ENCODE measurements at places on chromosomes 13 and 19.

GRCh38 chr19:14559916-14560775 is 11.7 kb downstream of the NDUFB7 start:
- no peak for DNase-seq

GRCh38 chr13:26071691-26072090 is 19.9 kb upstream of the SHISA2 start:
- no peak for DNase-seq

- no peak for DNase-seq
These were observed 1635.4 kb upstream of the SLC10A2 start for GRCh38 chr13:104701591-104701990.

DNA sequence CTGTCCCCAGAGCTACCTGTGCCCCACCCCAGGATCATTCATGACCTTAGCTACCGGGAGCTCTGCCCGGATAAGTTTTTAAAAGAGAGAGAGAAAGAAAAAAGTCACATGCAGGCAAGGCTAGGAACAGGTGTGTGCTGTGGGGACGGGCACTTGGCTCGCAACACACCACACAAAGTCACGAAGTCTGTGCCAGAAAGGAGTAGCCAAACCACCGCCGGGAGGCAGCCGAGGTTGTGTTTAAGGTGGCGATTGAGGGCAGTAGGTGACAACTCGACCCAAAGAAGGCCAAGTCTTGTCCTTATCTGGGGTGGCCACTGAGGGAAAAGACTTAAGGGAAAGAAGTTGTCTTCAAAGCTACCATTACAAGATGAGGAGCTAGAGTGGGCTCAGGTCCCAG is 4.6 kb upstream of the TSHZ3 start:
- DNase-seq, result no peak

DNA sequence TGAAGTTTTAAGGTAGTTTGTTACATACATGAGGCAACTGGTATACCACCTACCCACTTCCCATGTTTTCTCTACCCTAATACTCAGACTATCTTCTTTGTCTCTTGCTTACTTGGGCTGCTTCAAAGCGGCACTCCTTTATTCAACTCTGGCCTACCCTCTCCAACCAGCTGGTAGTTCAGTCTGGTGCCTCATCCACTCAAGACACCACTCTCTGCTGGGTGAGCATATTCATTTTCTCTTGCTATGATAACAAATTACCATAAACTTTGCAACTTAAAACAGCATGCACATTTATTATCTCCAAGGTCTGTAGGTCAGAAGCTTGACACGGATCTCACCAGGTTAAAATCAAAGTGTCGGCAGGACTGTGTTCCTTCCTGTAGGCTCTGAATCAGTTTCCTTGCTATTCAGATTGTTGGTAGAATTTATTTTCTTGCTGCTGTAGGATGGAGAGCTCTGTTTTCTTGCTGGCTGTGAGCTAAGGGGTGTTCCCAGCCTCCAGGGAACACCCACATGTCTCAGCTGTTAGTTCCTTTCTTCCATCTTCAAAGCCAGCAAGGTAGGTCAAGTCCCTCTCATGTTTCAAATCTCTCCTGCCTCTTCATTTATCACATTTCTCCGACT is 666.0 kb downstream of the DIAPH3 start:
- no peak for DNase-seq

DNA sequence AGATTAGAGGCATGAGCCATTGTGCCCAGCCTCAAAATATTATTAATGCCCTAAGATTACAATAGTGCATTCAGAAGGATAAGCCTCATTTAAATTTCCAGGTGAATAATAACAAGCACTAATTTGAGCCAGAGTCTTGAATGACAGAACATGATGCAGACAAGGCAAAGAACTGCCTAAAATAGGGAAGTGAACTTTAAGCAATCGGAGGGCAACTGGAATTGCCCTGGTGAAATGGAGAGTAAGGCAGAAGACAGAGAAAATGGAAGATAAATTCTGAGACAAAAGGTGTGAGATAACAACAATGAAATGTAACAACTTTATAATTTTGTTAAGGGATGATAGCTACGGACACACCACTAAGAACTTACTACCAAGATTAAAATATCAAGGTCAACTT is 199.9 kb downstream of the DIAPH3 start:
- DNase-seq, result no peak

GRCh38 chr13:51230477-51231105 is 8.4 kb downstream of the FAM124A start:
- DNase-seq, result no peak

- DNase-seq, result no peak
These were observed 5.0 kb upstream of the MICU2 start for GRCh38 chr13:21608961-21609360.

DNA sequence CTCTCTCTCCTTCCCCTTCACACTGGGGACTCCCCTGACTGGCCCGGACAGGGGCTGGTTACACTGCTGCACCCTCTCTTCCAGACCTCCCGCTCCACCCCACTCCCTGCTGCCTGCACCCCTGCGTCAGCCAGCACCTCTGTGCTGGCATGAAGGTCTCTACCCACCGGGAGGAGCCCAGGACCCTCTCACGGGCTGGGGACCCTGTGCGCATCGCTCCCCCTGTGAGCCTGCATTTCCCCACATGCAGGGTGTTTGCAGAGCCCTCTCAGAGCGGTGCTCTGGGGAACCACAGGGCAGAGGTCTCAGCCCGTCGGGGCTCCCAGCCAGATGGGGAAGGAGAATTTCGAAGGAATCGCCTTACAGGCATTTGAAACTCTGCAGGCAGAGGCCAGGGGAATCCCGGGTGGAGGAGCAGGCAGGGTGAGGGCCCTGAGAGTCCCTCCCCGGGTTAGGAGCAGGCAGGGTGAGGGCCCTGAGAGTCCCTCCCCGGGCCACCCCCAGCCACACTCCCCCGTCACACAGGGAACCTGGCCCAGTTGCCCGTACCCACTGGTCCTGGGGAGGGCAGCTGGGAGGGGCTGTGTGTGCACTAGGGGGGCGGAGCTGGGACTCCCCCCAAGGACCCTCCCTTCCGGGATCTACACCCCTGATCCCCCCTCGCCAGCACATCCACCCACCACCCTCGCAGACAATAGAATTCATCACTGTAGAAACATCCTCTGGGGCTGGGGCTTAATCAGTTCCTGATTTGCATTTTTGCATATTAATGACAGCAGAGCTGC is 16.3 kb upstream of the TCF3 start:
- DNase-seq, result no peak

DNA sequence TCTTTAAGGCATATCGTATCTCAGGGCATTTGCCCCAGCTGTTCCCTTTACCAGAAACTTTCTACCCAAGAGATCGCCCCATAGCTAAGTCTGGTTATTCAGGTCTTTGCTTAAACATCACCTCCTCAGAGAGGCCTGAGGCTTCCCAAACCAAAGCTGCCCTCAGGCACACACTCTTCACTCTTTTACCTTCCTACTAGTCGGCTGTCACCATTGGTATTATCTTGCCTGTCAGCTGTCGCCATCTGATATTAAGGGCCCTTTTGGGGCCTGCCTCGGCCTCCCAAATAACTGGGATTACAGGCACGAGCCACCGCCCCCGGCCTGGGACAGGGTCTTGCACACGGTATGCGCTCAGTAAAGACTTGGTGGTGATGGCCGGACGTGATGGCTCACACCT is 1.0 kb downstream of the GADD45GIP1 start:
- no peak for DNase-seq

- DNase-seq, result no peak
These were observed 111.1 kb downstream of the MIPEP start for GRCh38 chr13:23778002-23778652.

- DNase-seq, result no peak
These were observed 48.0 kb upstream of the RCBTB2 start for GRCh38 chr13:48580896-48581295.

- DNase-seq, result no peak
These were observed 504.3 kb downstream of the IRS2 start for GRCh38 chr13:109281903-109282635.

DNA sequence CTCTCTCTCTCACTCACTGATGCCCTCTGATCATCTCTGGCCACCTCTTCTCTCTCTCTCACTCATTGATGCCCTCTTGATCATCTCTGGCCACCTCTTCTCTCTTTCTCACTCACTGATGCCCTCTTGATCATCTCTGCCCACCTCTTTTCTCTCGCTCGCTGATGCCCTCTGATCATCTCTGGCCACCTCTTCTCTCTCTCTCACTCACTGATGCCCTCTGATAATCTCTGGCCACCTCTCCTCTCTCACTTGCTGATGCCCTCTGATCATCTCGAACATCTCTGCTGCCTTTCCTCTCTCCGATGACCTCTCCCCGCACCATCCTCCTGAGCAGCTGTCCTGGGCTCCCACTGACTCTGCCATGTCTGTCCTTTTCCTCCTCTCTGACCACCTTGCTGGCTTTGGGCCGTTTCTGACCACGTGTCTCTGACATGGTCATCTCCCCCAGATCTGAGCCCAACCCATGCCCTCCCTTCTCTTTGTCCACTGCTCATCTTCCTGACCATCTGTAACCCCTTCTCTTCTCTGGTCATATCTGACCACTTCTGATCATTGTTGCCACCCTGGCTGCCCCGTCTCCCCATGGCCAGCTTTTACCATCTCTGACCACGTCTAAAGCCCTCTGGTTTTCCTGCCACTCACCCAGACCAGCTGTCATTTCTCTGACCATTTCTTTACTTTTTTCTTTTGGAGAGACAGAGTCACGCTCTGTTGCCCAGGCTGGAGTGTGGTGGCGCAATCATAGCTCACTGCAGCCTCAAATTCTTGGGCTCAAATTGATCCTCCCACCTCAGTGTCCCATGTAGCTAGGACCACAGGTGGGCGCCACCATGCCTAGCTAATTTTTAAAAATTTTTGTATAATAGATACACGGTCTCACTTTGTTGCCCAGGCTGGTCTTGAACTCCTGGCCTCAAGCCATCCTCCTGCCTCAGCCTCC is 2.4 kb downstream of the LRFN3 start:
- no peak for DNase-seq

DNA sequence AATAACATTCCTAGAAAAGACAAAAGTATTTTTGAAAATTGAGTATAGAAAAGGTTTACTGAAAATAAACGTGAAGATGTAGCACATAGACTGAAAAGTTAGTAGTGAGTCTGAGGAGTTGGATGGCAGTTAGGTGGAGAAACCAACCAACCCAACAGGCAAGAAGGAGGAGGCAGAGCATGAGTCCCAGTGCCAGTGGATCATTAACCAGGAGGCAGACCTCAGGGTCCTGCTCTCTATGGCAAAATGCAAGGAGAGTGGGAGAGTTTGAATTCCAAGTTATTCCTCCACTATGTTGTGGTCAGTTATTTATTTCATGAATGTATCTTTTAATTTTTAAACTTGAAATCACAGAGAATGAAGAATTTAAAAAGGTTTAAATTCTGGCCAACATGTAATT is 446.4 kb downstream of the GPC6 start:
- no peak for DNase-seq

DNA sequence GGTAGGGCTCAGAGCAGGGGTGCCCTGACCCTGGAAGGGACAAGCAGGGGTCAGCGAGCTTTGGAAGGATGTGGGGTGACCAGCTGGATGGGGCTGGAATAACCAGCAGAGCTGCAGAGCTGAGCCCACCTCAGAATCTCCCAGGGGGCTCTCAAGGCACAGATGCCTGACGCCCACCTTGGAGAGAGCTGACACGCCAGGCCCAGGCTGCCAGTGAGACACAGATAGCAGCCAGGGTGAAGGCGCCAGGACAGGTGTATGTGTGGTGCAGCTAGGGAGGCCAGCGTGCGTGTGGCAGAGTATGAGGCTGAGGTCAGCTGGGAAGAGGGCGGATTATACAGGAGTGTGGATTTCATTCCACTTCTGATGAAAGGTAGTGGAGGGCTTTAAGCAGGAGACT is 8.9 kb downstream of the AP1M1 start:
- DNase-seq, result no peak

GRCh38 chr19:55241143-55241934 is 12.8 kb upstream of the TMEM86B start:
- no peak for DNase-seq

GRCh38 chr19:51030631-51031030 is 4.2 kb downstream of the KLK12 start:
- DNase-seq, result no peak

GRCh38 chr13:98977568-98978265 is at the start of gene DOCK9:
Gene DOCK9 (minus strand): TSS chr13:98978064. CDS start chr13:98977909, 155 bp downstream.
- no peak for DNase-seq
